Stimulated activated CD4-positive, alpha-beta T cell treated with anti-CD3 and anti-CD28 coated beads, Interleukin-1b, Interleukin-23, amount 100 ng/mL, for 48 hours (primary cell): ENCODE measurements at places on chromosomes 6 and 20.

- no peak for DNase-seq
Measured at GRCh38 chr20:21496452-21496851, 17.4 kb downstream of the NKX2-2 start.

DNA sequence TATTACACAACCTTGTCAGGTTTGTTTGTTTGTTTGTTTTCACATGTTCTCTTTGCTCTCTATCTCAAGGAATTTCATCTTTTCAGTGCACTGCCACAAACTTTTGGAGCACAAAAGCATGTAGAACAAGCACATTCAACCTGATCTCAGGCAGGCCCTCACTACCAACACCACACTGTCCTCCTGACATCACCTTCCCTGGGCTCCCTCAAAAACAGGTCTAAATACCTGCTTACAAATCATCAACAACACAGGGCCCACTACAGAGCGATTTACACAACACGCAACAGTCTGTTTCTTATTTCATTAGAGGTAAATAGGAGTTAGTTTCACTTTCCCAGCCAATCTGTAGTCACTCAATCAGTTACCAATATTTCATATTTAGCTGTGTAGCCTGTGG, 241.4 kb downstream of the EPHA7 start:
- DNase-seq: no peak

- DNase-seq: no peak
Measured at GRCh38 chr6:170182093-170182780, 108.6 kb downstream of the DLL1 start.

DNA sequence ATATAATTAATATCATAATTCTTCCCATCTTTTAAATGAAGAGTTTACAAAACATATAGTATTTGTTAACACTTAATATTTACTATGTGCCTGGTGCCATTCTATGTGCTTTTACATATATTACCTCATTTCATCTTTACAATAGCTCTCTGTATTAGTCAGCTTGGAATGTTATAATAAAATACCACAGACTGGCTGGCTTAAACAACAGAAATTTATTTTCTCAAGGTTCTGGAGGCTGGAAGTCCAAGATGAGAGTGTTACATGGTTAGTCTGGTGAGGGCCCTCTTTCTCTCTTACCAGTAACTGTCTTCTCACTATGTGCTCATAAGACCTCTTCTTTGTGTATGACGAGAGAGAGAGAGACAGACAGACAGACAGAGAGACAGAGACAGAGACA, 110.2 kb downstream of the NKAIN2 start:
- DNase-seq: no peak

DNA sequence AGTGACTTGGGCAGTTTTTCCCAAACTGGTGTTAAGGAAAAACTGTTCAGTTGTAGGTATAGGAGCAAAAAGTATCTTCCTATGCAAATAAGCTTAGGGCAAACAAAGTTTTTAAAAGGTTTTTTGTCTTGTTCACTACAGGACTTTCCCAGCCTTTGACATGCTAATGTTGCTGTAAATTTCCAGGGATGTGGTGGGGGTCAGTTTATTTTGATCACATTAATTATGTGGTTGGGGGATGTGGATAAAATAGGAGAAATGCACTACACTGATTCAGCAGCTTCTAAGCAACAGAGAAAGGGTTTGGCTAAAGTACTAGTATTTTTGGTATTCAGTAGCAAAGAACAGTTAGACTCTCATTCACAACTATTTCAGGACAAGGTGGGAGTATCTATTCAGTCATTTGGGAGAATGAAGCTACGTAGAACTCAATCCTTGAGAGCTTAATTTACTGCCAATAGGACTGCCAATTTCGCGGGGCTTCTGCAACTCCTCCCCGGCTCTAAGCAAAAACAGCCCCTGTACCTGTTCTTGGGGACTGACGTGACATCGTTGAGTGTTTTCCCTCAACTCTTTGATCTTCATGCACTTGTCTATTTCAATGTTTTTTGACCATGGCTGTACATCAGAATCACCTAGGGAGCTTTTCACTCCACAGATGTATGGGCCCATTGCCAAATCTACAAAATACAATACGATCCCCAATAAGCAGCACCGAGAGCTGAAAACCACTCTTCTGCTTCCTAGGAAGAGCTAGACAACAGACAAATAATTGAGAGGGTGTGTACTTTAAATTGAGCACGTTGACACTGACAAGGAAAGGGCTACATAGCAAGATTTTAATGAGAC, 94.8 kb upstream of the NHSL1 start:
- no peak for DNase-seq

GRCh38 chr6:35765739-35766138, 10.7 kb upstream of the CLPSL2 start:
- DNase-seq: no peak

GRCh38 chr6:137728386-137729349, 138.4 kb upstream of the TNFAIP3 start:
- DNase-seq: no peak

DNA sequence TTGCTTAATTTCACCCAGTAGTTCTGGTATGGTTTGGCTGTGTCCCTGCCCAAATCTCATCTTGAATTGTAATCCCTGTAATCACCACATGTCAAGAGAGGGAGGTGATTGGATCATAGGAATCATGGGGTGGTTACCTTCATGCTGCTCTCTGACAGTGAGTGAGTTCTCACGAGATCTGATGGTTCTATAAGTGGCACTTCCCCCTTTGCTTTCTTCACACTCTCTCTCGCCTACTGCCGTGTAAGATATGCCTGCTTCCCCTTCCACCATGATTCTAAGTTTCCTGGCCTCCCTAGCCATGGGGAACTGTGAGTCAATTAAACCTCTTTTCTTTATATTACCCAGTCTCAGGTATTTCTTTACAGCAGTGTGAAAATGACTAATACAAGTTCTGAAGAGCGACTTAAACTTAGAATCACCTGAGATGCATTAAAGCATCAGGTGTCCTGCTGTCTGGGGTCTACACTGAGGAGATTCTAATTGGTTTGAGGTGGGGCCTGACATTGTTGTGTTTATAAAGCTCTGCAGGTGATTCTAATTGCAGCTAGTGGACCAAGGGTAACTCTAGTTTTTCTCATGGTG, 82.1 kb upstream of the DTNBP1 start:
- peak; percentile 12 for DNase-seq

DNA sequence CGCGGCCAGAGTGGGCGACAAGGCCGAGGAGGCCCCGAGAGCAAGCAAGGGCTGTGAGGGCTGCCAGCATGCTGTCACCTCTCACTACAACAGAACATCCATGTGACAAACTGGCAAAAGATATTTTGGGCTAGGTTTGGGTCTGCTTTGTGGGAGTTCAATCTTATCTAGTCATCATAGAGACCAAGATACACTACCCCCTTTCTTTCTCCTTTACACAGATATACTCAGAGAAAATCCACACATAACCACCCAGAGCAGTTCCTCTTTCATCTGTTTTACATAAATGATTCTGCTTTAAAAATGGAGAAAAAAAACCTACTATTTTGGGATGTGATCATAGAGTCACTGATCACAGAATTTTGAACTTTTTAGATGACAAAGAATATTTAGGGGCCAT, 16.8 kb downstream of the SOX4 start:
- DNase-seq: no peak

- DNase-seq: no peak
Measured at GRCh38 chr20:43849496-43850186, 65.0 kb upstream of the TOX2 start.

DNA sequence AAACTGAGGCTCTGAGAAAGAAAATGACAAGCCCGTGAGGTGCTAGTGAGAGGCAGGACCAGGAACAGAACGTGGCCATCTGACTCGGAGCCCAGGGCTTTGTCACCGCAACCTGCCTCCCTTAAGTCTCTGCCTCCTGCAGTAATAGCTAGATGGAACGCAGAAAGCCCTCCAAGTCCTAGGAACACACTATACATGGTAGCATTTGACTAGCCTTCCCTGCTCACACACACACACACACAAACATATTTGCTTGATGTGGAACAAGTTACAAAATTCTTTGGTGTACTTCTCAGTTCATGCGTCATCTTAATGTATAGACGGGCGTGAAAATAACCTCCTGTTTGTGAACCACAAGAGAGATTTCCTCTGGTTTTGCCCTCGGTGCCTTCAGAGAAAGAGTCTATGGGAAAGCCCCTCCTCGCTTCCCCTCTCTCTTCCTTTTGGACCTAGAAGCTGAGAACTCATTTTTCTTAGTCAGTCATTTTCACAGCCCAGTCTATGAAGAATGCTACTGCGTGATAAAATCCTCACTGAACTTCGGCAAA, 38.8 kb downstream of the C6orf52 start:
- peak; percentile 19 for DNase-seq

- DNase-seq: no peak
Measured at GRCh38 chr20:5150226-5151076, 23.6 kb downstream of the CDS2 start.

DNA sequence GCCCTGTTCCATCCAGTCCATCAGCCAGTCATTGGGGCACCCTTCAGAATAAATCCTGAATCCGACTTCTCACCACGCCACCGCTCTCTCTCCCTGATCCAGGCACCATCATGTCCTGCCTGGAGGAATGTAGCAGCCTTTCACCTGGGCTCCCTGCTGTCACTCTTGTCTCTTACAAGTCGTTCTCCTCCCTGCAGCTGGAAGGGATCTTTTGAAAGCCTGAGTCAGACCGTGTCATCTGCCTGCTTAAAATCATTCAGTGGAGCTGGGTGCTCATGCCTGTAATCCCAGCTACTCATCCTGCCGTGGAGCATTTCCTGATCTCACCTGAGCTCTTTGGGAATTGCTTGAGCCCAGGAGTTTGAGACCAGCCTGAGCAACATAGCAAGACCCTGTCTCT, 19.2 kb upstream of the KCNG1 start:
- DNase-seq: no peak

DNA sequence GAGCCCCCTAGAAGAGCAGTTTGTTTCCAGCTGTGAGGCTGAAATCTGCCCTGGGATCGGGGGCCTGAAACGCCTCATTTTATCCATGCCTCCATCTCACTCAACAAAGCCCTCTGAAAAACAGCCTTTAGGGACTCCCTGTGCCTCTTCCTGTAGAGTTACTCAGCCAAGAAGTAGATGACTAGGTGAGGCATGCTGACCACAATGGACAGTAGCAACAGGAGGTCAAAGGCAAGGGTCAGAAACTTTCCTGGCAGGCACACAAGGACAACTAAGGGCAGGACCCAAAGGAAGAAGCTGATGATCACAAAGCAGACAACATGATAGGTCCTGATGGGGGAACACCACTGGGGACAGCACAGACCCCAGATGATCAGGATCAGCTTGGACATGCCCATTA, 12.8 kb downstream of the MAS1L start:
- DNase-seq: no peak

GRCh38 chr20:25369971-25370370, 20.7 kb downstream of the ABHD12 start:
- DNase-seq: no peak

GRCh38 chr6:136987526-136987925, 57.2 kb downstream of the IL20RA start:
- DNase-seq: no peak

DNA sequence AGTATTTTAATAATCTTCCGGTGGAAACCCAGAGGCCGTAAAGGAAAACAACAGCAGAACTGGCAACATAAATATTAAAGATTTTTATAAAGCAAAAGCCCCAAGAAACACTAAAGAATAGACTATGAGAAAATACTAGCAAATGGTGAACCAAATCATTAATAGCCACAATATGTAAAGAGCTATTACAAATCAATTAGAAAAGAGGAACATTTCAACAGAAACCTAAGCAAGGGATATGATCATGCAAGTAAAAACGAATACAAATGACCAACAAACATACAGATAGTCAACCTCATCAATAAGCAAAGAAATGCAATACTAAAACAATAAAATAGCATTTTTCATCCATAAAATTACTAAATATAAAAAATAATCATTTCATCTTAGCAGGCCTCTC, 3.6 kb downstream of the FBXL4 start:
- no peak for DNase-seq

DNA sequence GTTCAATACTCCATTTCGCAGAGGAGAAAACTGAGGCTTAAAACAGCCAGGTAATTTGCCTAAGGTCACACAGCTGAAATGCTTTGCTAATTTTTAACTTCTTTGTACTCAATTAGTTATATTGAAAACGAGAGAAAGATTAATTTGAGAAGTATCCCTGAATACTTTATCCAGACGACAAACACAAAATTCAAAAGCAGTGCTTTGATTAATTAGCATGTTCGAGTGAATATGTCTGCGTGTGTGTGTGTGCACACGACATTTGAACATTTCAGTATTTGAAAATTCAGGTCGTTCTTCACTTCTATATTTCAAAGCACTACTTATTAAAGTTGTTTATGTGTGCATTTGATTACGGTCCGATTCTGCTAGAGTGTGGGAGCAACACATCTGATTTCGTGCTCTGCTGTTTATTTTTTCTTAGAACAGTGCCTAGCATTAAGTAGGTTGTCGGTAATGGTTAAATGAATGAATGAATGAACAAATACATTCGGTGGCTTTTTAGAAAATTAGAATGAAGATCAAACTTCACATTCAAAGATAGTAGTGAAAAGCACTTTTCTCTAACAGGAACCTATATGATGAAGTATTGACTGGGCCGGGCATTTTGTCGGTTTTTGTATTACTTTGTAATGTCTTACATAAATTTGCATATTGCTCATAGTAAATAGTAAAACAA, 36.9 kb upstream of the SYNCRIP start:
- DNase-seq: no peak

DNA sequence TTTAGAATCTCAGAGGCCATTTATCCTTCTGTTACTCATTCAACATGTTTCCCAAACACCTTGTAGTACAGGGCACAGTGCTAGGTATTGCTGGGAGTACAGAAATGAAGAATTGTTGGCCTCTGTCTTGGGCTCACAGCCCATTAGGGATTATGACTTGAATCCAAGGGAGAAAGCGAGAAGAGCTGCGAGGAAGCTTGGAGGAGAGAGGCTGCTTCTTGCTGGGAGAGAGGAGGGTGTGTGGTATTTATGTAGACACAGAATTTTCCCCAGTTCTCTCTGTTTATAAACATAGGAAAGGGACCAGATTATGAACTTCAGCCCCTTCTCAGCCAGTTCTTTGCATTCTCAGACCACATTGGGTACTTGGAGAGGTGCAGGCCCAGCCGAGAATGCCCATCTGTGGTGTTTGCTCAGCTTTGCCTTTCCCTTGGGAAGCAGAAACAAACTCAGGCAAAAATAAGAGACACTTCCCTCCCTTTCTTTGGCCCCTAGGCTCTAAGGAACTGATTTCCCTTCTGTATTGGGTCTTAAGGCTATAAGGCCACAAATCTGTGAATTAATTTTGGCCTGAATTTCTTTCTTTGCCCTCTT, 17.9 kb downstream of the CHMP4B start:
- DNase-seq: no peak

- no peak for DNase-seq
Measured at GRCh38 chr6:147693181-147693580, 184.7 kb downstream of the SAMD5 start.

- peak; percentile 45 for DNase-seq
Measured at GRCh38 chr6:108798670-108799353, 49.4 kb upstream of the ARMC2 start.
